ENCODE measurements at places on chromosomes 4 and X.
A peak's percentile ranks its signal among the peaks of the same experiment; 100 is the strongest.

DNA sequence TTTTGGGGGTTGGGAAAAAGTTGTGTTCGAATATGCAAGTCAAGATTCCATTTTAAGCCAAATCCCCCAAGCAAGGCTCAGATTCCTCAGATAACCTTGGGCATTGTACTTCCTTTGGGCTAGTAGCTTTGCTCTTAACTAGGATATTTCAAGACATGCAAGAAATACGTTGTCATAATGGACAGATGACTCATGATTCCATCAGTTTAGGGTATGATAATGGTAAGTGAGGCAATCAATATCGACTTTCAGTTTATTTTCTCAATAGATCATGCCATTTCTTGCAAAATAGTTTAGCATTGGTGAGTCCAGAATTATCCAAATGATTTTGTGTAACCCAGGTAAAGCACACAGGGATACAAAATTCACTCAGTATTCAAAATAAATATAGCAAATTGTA, 25.4 kb downstream of the CFAP299 start:
- no peak for DNase-seq

GRCh38 chrX:112834031-112834845, 6.4 kb downstream of the AMOT start:
- no peak for DNase-seq

DNA sequence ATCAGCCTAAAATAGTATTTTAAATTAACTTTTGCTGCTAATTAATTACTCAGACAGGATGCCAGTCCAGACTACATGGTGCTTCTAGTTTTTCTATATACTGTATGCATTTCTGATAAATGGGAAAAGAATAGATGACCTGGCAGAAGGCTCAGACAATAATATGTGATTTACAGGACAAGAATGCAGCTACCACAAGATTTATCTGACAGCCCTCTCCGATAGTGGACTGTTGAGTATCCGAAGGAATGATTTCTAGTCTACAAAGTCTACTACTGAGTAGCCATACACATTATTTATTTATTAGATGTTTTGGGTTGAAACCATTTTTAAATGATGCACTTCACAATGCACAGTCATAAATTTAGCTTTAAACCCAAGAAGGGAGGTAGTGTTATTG, 212.8 kb downstream of the MAB21L2 start:
- no peak for DNase-seq

GRCh38 chr4:76363556-76364290, 57.2 kb downstream of the STBD1 start:
- DNase-seq: no peak

- no peak for DNase-seq
These were observed 41.0 kb downstream of the CD99L2 start for GRCh38 chrX:150857453-150857852.

DNA sequence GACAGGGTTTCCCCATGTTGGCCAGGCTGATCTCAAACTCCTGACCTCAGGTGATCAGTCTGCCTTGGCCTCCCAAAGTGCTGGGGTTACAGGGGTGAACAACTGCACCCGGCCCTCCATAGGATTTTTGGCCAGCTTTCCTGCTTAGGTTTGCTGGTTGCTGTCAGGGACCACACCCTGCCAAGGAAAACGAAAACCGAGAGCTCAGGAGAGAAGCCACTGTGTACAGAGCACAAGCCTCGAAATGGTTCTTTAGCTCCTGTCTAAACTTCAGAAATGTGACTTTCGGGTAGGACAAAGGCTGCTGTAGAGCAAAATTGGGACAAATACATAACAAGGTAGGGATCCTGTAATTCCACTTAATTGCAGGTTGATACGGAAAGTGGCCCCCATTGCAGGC, 146.3 kb upstream of the ATP6AP2 start:
- DNase-seq: no peak

- DNase-seq: peak; percentile 67
These were observed at the start of gene PARM1 for GRCh38 chr4:74932832-74933561. Gene PARM1, plus strand, starts transcription at chr4:74933116. Its CDS starts 212 bp downstream, at chr4:74933328.

- no peak for DNase-seq
These were observed 2.7 kb downstream of the HAND2 start for GRCh38 chr4:173527103-173527891.
